ENCODE measurements at places on chromosomes 5 and 9.
A peak's percentile ranks its signal among the peaks of the same experiment; 100 is the strongest.

DNA sequence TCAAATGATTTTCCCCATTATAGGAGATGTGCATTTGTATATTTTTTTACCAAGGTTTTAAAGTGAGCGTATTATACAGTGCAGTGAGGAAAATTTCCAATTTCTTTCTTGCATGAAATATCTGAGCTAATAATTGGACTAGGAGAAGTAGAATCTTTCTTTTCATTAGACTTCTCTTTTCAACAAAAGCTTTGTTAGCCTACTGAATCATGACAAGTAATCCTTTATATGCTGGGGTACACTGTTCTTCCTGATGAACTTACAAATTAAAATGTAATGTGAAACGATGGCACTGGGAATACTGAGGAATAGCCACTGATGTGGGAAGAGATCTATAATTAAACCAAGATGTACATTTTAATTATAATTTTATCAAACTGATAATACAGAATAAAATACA, 829.6 kb downstream of the PTPRD start:
- DNase-seq: no peak

GRCh38 chr9:9743822-9744221, 869.0 kb downstream of the PTPRD start:
- DNase-seq: no peak

DNA sequence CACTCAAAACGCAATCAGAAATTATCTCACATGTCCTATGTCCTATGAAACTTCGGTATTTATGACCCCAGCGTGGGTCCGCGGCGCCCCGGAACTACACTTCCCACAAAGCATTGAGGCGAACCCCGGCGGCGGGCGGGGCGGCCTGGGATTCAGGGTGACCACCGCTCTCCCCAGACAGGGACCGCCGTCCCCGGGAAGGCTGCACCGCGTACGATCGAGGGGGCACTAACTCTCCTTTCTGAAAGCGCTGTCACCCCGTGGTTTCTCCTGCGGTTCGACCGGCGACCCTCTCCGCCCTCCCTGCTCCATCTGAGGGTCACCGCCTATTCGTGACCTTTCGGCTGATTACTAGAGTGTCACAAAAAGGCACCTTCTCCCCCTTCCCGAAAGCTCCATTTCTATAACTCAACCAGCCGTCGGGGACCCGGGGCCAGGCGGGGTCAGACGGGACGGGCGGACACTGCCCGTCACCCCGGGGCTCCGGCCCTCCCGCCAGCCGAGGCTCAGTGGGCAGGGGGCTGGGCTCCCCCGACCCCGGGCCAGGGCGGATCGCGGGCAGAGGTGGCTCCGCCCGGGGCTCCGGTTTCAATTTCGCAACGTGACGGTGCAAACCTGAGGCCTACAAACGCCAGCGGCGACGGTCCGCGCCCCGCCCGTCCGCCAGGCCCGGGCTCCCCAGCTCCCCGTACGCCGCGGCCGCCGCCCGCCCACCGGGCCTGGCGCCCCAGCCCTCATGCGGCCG, 1.3 kb downstream of the ECPAS start:
- peak; percentile 82 for DNase-seq

DNA sequence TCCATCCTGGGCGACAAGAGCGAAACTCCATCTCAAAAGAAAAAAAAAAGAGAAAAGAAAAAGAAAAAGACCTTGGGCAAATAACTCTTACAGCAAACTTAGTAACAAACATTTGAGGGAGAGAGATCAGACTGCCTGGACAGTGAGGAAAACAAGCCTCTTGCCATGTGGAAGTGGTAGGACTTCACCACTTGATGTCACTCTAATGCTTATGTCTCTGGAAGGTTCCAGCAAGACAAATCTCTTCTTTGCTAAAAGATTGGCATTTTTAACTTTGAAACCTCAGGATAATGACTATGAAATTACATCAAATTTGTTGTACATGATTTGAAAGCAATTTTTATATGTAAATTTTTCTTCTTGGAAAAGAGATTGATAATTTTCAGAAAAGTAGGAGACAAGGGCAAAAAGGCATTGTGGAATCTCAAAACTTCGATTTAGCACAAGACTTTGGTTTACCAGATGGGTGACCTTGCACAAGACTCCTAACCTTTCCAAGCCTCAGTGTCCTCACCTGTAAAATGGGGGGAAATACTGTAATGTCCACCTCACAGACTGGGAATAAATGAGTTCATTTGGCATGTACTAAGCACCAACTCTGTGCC, 5.4 kb downstream of the ACTL7B start:
- no peak for DNase-seq

DNA sequence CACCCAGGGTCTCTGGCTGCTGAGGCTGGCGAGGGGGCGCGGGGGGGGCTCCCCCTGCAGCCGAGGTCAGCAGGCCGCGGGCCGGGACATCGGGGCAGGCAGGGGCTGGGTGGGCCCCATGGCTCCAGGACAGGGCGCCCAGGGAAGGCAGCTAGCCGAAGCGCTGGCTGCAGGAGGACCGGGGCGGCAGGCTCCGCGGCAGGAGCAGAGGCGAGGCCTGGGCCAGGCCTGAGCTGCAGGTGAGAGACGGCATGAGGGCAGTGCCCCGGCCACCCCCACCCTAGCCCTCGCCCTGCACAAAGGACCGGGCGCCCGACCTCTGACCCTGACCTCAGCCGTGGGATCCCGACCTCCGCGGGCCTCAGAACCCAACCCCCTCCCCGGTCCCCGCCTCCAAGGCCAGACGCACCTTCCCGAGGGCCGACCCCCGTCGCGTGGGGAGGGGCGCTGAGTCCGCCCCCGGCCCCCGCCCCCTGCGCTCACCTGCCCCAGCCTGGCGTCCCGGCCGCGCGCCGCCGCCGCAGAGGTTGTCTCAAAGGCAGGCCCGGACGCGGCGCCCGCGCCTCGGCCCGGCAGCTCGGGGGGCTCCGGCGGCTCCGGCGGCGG, 431 bp downstream of the RNF208 start:
- no peak for DNase-seq

DNA sequence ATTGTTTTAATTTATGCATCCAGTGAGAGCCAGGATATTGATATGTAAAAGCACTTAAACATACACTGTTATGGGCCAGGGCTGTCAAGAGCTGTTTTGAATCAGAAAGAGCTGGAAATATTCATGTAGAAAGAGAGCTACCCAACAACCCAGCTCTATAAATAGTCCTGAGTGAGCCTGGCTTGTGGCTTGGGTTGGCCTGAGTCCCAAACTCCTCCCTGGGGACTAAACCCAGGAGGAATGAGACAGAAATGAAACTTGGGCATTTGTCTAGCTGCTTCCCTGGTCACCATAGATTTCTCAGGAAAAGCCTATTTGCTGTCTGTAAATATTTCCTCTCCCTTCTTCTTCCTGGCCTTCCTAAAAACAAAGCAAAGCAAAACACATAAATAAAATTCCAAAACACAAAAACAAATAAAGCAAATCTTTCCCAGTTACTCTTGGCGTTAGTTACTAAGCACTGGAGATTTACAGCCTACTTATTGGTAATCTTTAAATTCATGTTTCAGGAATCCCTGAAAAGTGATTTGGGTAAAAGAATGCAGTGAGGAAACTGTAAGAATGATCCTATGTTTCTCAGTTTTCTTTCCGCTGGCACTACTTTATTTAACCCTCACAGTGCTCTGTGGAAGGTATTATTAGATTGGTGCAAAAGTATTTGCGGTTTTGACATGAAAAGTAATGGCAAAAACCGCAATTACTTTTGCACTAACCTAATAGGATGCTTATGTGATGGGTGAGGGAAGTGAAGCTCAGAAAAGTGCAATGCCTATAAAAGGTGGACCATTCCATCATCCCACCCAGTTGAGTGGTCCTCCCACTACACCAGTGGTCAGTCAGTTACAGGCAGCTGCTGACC, 111.8 kb downstream of the CARTPT start:
- peak; percentile 86 for DNase-seq

GRCh38 chr5:159332800-159333544, 2.7 kb upstream of the IL12B start:
- no peak for DNase-seq

DNA sequence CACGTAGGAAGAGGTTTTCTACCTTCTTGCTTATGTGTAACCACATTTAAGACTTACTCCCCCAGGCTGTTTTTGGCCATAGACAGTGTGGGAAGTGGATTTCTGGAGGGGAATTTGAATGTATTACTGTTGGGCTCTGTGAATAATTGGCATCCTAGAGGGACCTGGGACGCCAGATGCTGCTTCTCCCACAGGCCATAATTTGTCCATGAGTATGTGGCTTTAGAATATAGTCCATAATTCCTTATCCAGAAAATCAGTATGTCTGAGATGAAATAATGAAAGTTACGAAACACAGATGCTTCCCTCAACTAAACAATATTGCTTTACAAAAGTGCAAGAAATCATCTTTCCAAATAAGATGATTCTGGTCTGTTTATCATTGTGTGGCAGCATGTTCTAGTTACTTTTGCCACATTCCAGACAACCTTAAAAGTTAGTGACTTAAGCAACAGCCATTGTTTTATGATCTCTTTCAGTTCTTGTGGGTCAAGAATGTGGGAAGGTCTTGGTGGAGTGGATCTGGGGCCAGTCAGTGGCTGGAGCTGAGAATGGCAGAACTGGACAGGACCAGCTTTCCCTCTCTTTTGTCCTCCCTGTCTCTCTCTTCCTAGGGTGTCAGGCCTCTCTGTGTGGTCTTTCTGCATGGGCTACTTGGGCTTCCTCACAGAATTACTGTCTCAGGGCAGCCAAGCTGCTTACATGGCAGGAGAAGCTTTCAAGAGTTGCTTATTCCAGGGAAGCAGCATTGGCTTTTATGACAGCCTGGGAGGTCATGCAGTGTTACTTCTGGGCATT, 79.4 kb downstream of the FBXL7 start:
- DNase-seq: no peak

DNA sequence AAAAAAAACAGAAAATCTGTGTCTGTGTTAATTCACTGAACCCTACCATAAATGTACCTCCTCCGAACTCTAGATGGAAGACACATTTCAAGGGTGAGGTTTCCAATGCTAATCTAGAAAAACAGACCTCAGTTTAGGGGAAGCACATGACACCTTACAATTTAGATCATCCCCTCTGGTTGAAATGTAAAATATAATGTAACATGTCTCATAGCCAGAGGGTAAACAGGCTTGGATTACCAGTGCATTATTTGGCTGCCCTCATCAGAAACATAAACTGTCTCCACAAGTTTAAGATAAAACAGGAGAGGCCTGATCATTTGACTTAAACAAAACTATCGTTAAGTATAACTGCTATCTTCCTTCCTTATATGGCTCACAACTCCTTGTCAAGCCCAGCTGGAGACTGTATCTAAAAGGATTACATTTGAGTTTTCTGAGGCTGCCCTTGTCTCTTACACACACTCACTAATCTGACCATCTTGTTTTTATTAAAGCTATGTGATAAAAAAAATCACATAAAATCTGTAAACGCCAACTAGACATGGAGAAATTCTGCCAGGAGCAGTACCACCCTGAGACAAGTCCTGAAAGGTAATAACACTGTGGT, 105.7 kb downstream of the LURAP1L start:
- DNase-seq: no peak

GRCh38 chr9:134947265-134947955, 29.7 kb upstream of the FCN1 start:
- no peak for DNase-seq

Data from left hindlimb (tissue), 1 donor.